ENCODE measurements at places on chromosomes 11 and 22.
A peak's percentile ranks its signal among the peaks of the same experiment; 100 is the strongest.

GRCh38 chr11:126722006-126722736 is 278.4 kb downstream of the KIRREL3 start:
- DNase-seq, result no peak

DNA sequence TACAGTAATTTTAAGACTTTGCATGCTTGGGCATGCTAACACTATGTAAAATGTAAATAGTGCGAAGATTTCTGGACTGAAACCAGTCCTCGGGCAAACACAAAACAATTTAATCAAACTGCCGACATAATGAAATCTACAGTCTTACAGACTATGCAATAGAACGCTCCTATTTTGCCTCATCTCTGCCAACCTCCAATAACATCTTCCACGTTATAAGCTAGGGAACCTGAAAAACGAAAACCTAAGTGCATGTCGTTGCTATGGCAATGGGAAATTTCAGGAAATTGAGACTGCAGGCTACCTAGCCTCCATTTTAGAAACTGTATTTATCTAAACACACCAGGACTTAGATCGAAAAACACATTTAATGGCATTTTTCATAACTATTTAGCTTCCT is 1.1 kb downstream of the CSTF3 start:
- DNase-seq, result no peak

DNA sequence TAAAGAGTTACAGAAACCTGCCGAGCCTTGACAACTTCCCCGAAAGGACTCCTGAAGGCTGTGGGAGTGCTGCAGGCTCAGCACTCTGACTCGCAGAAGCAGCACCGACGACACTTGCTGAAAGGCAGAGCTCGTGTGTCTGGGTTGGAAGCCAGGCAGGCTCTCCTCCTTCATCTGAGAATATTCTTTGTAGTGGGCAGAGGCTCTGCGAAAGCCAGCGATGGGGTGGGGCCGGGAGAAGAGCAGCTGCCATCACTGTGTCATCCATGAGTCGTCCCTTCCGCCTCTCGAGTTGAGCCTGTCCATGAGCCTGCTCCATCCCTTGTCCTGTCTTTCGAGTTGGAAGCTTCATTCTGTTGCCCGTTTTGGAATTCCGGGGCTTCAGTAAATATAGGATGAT is 11.9 kb downstream of the GLB1L2 start:
- no peak for DNase-seq

- DNase-seq, result no peak
Measured at GRCh38 chr11:79375818-79376550, 64.8 kb downstream of the TENM4 start.

DNA sequence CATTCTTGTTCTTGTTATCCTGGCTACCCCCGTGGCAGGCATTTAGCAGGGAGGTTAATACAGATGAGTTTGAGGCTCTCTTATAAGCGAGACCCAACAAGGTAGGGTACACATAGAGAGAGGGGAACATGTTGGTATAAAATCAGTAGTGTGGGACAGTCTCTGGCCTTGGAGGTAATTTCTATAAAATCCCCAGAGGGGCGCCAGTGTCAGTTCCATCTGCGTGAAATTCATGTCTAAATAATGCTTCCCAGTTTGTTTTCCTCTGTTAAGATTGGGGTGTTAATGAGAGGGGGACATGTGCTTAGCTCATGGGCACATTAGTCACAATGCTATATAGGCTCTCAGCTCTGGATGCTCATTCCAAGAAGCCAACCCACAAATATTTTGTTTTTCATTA is 150.7 kb downstream of the MYO18B start:
- DNase-seq, result no peak

- DNase-seq, result no peak
Measured at GRCh38 chr11:134367781-134368180, 36.0 kb downstream of the GLB1L2 start.

DNA sequence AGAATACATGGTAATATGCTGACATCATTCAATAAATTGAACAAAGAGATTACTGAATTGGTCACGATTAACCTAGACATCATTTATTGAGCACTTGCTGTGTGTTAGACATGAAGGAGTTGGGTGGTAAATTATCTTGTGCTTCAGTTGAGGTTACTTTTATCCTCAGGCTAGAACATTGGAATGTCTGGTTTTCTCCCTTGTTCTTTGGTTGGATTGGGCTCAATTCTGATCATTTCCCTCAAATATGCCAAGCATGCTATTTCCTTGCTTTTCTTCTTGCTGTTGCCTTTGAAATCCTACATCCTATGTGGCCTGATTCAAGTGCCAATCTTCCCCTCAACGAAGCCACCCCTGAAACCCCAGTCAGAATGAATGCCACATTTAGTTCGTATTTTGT is 65.8 kb downstream of the DEUP1 start:
- no peak for DNase-seq

DNA sequence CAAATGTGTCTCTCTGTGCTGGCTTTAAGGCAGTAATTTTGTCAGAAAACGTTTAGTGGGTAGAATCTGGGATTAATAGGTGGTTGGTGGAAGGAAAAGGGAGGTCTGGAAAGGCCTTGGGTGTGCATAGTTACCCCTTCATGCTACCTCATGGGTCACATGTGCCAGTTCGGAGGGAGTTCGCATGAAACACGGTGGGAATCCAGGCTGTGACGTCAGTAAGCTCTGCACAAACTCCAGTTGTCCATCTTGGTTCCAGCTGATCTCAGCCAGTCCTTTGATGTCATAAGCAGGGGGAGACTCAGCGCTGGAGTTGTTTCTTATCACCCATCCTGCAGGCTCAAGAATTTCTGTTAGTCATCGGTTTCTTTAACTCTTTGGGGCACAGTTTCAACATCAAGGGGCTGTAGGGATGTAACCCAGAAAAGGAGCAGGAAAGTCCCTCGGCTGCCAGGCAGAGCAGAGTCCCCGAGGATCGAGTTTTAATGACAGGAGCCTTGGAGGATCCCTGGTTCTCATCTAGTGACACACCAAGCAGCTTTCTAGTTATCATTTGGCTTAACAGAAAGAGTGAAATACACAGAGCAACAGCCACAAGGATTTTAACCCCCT is 28.9 kb downstream of the MOV10L1 start:
- DNase-seq, result no peak

DNA sequence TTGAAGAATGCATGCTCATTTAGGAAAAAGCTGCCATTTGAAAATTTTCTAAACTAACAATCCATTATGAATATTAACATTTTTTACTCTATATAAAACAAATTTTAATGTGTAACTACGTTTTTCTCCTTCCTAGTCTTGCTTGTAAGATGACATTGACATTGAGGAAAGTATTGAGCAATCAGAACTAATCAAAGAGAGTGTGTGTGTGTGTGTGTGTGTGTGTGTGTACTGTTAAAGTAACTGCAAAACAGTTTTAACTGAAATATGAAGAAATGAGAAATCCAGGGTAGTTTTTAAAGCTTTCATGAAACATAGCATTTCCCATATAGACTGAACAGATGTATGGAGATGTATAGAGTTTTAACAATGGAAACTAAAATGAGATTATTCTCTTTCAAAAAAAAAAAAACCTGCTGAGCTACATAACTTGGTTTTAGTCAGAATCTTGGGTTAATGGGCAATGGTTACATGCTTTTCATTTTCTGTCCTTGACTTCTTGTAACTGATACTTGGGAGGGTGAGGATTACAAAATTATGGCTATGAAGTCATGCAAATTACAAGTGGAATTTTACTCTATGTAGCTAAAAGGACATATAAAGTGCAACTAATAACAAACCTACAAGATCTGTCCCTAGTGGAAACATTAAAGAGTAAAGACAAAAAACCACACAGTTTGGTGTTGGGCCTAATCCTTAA is 2.0 kb downstream of the PDGFD start:
- no peak for DNase-seq

DNA sequence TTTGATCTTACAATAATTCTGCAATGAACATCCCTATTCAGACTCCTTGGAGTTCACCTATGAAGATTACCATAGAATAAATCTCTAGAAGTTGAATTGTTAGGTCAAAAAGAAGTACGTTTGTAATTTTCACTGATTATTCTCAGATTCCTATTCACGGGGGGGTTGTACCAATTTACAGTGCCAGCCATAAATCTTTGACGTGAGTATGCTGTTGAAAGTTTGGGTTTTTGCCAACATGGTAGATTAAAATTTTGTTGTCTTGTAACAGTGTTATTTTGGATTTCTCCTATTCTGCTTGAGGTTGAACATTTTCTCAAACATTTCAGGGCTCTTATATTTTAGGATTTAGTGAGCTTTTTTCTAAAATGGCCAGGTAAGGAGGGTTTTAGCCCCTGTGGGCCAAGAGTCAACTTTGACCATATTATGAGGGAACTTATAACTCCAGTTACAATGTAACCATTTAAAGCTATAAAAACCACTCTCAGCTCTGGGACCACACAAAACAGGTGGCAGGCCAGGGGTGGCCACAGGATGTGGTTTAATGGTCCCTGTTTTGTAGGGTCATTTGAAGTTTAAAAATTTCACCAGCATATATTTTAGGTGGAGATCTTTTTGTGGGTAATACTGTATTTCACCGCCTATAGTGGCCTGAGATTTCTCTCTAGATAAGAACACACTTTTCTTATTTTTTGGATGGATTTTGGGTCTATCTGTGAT is 25.8 kb downstream of the GGTLC2 start:
- no peak for DNase-seq

DNA sequence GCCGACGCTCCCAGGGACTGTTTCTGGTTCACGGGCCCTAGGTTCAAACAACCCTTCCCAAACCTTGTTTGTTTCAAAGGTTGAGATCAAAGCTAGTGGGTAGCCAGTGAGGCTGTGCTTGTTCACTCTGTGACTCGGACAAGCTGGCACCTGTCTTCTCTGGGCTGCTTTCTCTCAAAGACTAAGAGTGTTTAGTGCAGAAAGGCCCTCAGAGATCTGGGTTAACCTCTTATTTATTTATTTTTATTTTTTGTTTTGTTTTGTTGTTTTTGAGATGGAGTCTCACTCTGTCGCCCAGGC is 13.0 kb upstream of the MALAT1 start:
- DNase-seq, result no peak

- no peak for DNase-seq
Measured at GRCh38 chr11:11748706-11749365, 92.9 kb upstream of the USP47 start.

GRCh38 chr11:33804471-33804870 is 30.2 kb upstream of the FBXO3 start:
- no peak for DNase-seq

GRCh38 chr11:120575461-120575860 is 63.9 kb downstream of the GRIK4 start:
- no peak for DNase-seq

- DNase-seq, result peak; percentile 75
Measured at GRCh38 chr11:59142530-59143507, at the start of gene FAM111A. FAM111A (plus strand) TSS chr11:59142856; CDS start chr11:59148873, 6,017 bp downstream.

DNA sequence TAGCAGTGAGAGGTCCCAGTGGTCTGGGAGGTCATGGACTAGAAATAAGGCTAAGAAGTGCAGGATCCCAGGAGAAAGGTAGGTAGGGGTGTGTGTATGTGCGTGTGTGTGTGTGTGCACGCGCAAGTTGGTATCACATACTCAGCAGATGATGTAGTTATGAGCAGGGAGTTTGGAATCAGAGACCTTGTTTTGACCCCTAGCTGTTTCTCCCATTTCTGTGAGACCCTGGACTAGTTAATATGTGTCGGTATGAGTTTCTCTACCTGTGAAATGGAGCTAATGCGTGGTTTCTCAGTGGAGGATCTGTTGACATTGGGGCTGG is 1.3 kb downstream of the SERPING1 start:
- DNase-seq, result no peak

DNA sequence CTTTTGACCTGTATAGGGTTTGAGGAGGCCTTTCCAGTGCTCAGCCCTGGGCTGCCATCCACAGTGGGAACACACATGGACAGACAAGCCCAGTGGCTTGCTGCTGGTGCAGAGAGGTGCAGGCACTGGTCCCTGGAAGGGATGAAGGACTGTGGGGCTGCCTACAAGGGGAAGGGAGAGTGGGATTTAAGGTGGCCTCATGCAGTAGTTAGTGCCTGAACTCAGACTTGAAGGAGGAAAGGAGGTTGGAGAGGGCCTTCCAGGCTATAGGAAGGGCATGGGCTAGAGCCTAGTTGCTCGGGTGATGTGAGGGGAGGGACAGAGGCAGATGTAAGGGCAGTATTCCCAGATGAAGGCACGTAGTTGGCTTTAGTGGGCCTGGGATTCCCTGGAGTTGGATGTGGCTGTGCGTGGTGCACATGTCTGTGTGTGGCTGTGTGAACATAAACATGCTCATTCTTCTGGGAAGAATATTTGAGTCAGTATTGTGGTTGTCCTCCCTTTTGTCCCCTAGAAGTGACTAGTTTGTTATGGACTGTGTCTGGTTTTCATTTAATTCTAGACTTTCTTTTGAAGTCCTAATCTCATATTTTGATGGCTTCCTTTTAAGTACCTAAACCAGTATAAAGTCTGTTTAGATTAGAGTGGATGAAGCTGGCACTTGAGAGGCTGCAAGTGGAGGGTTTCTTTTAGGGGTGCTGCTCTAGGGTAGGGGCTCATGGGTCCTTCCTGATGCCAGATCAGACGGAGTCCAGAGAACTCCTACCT is 18.4 kb downstream of the YDJC start:
- DNase-seq, result no peak

DNA sequence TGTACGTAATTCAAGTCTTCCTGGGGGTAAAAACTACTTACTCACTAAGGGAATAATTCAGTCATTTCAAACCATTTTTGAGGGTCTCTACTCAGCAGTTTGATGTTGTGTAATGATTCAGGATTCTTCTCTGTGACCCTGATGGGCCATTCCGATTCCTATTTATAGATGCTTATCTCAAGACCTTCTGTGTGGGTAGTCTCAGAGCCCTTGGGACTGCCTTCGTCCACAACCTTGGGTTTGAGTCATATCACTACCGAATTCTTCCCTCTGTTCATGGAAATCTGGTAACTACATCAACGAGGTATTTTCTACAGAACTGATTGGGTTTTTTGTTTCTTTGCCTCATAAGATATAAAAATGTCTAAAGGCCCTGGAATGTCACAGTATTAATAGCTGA is 14.3 kb upstream of the CBX6 start:
- no peak for DNase-seq

GRCh38 chr22:24588757-24589481 is 4.0 kb downstream of the LRRC75B start:
- no peak for DNase-seq

GRCh38 chr22:47213571-47214230 is 451.3 kb downstream of the TBC1D22A start:
- no peak for DNase-seq

- no peak for DNase-seq
Measured at GRCh38 chr11:8747173-8747572, 64.6 kb downstream of the RPL27A start.
